ENCODE measurements at places on chromosomes 1 and 21.

DNA sequence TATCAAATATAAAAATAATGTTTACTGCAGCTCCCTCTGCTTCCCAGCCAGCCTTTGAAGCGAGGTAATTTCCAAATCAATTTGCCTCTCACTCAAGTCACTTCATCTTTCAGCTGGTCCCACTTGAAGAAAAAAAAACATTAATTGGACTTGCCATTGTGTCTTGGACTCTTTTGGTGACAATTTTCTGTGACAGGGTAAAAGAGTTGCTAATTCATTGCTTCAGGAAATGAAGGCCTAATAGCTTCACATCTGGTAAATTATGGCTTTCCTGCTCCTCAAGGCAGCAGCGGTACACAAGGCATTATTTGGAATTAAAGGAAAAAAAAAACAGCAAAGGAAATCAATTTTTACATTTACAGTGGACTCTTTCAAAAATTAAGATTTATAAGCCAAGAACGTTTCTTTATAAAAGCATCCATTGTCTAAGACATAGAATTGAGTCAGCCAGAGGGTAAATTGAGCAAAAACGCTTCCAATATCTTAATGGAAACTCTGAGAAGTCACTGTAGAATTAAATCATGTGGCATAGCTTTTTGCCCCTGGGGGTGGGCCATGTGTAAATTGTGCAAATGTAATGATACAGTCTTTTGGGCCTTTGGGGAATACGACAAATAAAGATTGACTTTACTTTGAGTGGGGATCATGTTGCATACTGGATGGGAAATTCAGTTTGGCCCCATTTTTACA is 102.5 kb downstream of the LYPLAL1 start:
- no peak for DNase-seq

DNA sequence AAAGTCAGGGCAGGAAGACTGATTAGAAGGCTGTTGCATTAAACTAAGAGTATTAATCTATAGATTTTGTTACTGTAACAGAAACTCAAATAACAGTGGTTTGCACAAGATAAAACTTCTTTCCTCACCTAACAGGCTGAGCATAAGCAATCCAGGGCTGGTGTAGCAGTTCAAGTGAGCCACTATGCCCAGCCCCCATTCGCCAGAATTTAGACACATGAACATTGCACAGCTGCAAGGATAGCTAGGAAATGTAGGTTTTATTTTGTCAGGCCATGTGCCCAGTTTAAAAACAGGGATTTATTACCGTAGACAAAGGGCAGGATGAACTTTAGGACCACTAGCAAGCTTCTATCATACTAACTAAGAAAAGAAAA is 19.5 kb upstream of the DOCK7 start:
- DNase-seq, result no peak

DNA sequence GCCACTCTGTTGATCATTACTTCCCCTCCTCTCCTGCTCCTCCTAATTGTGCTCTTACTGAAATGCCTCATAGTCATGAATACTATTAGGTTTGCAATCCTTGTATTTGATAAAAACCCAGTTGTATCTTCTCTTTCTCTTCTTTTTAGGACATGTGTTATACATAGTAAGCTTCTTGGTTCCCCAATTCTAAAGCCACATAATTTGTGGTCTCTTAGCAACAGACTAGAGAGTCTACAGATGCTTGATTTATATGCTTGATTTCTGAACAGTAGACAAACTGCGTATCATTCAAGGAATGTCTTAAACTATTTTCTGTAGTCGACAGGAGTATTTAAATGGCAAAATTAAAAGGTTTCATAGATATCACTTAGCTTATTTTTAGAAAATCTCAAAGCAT is 1598.9 kb downstream of the PLA2G4A start:
- DNase-seq, result no peak

GRCh38 chr1:224684979-224685425 is 68.9 kb downstream of the CNIH3 start:
- peak; percentile 30 for DNase-seq

DNA sequence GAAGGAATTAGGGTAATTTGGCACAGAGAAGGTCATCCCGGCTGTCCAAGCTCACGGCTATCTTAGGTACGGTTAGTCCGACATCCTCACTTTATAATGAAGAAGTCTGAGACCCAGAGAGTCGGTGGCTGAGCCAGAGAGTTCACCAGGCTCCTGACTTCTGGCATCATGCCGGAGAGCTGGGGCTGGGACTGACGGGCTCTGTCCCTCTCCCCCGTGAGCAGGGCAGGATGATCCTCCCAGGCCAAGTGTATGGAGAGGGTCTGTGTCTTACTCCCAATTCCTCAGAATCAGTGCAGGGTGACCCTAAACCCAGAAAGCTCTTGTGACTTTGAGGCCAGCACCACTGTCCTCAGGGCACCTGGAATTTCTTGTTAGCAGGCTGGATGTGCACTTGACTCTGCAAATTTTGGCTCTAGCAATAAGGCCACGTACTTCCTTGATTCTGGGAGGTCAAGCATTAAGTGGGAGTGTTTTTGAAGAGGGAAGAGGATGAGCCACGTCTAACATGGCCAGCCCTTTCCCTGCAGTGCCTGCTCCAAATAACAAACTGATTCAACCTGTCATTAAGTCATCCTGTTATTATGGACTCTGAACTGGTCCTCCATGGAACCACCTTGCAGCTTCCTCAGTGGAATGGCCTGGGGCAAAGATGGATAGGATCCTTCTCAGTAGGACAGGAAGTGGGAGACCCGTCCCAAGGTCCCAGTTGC is 20.8 kb upstream of the BTG2 start:
- DNase-seq, result no peak

DNA sequence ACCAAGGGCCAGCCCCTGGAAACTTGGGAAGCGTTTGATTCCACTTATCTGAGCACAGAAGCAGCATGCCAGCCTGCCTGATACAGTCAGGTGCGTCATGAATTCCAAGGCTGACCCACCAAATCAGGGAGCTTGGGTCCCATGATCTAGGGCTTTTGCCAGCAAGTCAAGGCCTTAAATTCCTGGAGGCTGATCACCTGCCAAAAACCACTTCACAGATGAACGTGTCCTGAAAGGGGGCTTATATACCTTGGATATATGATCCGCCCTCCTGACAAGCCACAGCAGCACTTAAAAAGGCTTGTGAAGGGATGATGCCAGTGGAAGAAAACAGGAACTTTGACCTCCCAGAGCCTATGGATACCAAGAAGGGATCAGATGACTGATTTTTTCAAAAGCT is 24.0 kb upstream of the CLIC6 start:
- no peak for DNase-seq

- DNase-seq, result no peak
Observed at GRCh38 chr21:45875416-45875760, 106.2 kb upstream of the COL6A1 start.

GRCh38 chr1:197342669-197343068 is 74.6 kb downstream of the CRB1 start:
- no peak for DNase-seq

DNA sequence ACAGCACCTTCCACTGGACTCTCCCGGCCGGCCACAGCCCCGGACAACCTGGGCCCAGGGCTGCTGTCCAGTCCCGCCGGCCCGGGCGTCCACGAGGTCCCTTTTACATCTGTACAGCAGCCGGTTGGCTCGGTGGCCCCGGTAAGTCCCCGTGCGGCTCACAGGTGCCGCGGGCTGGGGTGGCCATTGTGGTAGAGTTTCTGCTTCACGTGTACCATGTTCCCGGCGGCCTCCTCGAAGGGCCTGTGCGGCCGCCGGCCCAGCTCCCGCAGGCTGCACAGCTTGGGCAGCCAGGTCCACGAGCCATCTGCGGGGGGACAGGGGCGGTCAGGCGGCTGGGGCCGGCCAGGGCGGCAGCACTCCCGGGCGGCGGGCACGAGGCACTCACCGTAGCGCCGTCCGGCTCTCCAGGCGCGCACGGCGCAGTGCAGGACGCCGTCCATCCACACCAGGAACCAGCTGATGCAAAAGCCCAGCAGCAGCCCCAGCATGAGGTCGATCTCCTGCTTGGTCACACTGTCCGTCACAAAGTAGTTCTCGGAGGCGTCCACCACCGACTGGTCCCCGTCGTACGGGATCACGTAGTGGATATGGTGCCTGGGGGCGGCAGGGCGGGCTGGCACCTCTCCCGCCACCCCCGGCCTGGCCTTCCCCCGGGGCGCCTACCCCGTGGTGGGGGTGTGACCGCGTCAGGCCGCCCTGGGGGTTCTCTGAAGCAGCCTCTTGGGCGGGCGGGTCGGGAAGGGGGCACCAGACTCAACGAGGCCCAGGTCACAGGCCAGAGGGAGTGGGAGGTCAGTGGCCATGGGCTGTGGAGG is 5.0 kb downstream of the TMEM240 start:
- no peak for DNase-seq

- peak; percentile 86 for DNase-seq
Observed at GRCh38 chr21:33543505-33544129, 779 bp downstream of the SON start.

- DNase-seq, result no peak
Observed at GRCh38 chr1:193614817-193615216, 428.4 kb upstream of the B3GALT2 start.

- DNase-seq, result no peak
Observed at GRCh38 chr1:98763488-98764150, 102.1 kb downstream of the SNX7 start.

DNA sequence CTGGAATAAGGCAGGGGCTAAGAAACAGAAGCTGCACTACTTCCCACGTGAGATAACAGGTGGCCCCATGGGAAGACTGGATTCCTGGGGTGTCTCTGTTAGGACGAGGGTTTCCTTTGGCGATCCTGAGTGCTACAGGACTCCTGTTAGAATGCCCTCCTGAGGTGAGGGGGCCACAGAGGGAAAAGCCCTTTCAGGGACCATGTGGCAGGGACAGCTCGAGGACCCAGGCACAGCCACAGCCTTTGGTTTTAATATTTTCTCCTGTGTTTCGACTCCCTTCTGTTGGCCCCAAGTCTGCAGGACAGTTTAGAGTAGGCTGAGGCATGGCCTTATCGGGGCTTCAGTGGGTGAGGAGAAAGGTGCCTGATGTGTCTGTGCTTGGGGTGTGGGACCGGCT is 12.6 kb downstream of the TTC39A start:
- DNase-seq, result no peak

DNA sequence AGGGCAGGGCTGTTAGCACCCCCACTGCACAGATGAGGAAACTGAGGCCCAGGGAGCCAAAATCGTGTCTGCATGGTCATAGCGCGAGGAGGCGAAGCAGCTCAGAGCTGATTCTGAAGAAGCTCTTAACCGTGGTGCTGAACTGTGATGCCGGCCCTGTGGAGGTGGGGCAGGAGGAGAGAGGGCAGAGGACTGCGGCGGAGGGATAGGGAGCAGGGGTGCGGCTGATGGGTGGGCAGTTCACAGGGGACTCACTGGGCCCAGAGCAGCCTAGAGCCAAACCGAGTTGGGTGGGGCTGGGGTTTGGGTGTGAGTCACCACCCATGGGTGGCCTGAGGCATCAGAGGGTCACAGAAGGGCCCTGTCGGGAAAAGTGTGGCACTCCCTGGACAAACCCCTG is 74.7 kb downstream of the RAP1GAP start:
- no peak for DNase-seq

GRCh38 chr21:9763807-9764206 is 757.6 kb upstream of the TPTE start:
- no peak for DNase-seq

DNA sequence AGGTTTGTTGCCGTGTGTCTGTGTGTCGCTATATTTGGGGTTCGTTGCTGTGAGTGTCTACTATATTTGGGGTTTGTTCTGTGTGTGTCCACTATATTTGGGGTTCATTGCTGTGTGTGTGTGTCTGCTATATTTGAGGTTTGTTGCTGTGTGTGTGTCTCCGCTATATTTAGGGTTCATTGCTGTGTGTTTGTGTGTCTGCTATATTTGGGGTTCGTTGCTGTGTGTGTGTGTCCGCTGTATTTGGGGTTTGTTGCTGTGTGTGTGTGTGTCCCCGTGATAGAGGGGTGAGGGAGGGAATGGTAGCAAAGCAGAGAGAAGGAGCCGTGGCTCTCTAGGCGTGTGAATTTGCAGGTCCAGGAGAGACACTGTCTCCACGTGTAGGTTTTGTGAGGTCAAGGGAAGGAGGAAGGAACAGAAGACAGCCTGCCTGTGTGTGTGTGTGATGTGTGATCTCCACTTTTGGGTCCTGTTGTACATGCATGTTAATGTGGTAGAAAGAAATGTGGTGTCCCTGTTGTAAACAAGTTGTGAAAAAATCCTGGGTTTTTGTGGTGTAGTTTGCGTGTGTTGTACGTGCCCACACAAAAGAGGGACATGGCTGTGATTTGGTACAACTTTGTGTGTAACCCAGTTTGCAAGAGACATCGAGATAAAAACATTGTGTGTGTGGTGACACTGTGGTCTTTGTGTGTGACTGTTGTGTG is 56.3 kb upstream of the ECE1 start:
- DNase-seq, result no peak

GRCh38 chr1:162405800-162406199 is 6.1 kb downstream of the SH2D1B start:
- DNase-seq, result no peak

DNA sequence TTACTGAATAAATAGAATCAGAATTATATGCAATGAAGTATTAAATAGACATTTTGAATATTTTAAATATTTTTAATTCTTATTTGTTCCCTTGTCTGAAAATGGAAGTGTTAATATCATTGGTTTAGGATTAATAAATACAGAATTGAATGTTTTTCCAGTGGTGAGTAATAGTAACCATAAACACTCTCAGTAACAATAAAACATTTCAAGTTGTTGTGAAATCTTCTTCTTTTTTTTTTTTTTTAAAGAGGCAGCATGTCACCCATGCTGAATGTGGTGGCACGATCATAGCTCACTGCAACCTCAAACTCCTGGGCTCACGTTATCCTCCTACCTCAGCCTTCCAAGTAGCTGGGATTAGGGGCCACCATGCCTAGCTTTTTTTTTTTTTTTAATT is 86.2 kb upstream of the ZBTB18 start:
- DNase-seq, result no peak

DNA sequence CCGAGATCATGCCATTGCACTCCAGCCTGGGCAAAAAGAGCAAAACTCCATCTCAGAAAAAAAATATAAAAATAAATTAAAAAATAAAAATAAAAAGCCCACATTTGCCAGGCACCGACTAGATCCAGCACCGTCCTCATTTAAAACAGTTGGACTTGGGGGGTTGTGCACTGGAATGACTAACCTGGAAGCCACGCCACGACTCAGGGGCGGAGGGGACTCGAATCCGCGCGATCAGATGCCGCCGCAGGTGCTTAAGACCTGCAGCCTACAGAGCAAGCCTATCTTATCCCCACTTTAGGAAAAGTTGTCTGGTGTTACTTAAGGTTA is 38.5 kb downstream of the ZBTB8OS start:
- no peak for DNase-seq

GRCh38 chr1:197103300-197103699 is 36.2 kb upstream of the F13B start:
- DNase-seq, result no peak

DNA sequence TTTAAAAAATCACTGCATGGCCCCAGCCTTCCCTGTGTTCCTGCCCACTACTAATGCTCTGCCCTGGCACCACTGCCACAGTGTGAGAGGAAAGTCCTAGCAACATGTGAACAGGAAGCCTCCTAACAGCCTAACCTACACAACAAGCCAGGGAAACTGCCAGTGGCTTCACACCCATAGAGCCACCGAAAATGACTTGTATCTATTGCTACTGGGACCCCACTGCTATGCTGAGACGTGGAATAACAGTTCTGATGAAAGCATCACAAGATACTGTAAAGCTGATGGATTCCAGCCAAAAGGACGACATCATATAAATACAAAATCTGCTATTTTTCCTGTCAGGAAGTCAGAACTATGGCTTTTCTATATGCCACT is 74.9 kb downstream of the JAK1 start:
- no peak for DNase-seq

- no peak for DNase-seq
Observed at GRCh38 chr1:66292944-66293343, 241.0 kb upstream of the SGIP1 start.

GRCh38 chr1:240820816-240821215 is 208.9 kb upstream of the GREM2 start:
- no peak for DNase-seq

- no peak for DNase-seq
Observed at GRCh38 chr21:35338881-35339632, 290.0 kb upstream of the RUNX1 start.

Data from HAP-1 (cell line).